Stomach (tissue), 19 donors: ENCODE measurements at places on chromosomes 7 and 10. TPM values are rescaled to one million over a fixed set of nuclear protein-coding genes. Genes with fewer than 3 reads are reported as not detected.
A peak's percentile ranks its signal among the peaks of the same experiment; 100 is the strongest.

Gene KCNH2
- 4.5 TPM for total RNA-seq

GRCh38 chr7:139109983-139110411 is 477 bp upstream of the ZC3HAV1 start:
- DNase-seq: no peak

Gene LRRD1
- not detected for total RNA-seq

DNA sequence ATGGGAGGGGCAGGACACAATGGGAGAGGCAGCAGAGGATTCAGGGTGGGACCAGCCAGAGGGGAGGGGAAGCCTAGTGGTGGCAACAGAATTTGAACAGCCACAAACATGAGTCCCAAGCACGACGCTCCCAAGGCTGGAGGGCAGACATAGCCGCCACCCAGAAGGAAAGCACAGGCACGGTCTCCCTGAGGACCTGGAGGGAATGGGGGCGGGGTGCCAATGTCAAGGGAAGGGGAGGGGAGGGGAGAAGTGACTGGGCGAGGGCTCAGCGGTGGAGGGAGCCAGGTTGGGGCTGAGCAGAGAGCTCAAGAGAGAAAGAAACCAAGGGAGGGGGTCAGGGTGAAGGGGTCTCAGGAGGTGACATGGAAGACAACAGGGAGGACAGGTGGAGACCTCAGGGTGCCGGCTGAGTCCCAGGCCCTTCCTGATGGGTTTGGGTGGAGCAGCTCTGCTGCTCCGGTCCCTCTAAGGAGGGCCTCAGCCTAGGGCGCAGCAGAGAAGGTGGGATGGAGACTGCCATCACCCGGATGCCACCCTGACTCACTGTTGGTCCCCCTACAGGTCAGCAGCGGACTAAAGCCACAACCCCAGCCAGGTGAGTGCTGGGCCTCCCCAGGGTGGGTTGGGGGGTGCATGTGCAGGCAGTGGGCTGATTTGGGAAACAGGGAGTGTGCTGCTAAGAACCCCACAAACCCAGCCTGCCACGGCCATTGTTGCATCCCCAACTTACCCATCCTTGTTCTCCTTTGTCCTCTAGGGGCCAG is 24.2 kb downstream of the PILRA start:
- DNase-seq: no peak

Gene MUC12
- total RNA-seq: 0.58 TPM

- no peak for DNase-seq
Measured at GRCh38 chr10:84452003-84452402, 123.6 kb downstream of the CCSER2 start.

Gene PRF1
- 2.3 TPM for total RNA-seq

Gene EBLN1
- total RNA-seq: not detected

GRCh38 chr7:152185558-152185957 is 160.1 kb downstream of the GALNT11 start:
- no peak for DNase-seq

DNA sequence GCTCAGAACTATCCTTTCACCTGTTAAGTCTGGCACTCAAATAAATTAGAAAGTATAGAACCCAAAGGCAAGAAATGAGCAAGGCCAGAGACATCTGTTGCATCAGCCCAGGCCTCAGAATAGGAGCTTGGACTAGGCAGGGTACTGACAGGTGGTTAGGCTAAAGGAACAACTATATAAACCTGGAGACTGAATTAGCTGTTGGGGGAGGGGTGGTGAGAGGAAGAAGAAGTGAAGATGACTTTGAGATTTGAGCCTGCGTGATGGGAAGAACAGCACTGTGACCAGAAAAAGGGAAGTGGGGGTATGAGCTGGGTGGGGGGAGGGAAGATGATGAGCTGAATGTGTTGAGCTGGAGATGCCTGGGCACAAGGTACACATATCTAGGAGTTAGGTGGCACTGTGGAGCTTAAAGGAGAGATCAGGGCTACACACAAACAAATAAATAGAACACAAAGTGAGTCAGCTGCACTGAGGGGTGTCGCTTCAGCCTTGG is 244.7 kb downstream of the PTEN start:
- DNase-seq: peak; percentile 35
